ENCODE measurements at places on chromosomes 1 and 21. TPM values are rescaled to one million over a fixed set of nuclear protein-coding genes. Genes with fewer than 3 reads are reported as not detected.

Gene CACNA1E
- total RNA-seq, result not detected

Gene ZMYND12
- 0.07 TPM for total RNA-seq

Gene FNDC7
- 0.07 TPM for total RNA-seq

Gene NAXE
- total RNA-seq, result 105 TPM

Gene COL8A2
- 0.99 TPM for total RNA-seq

Gene CCDC27
- not detected for total RNA-seq

Gene ANGPTL1
- total RNA-seq, result not detected
